ENCODE measurements at places on chromosomes 1 and 21.

DNA sequence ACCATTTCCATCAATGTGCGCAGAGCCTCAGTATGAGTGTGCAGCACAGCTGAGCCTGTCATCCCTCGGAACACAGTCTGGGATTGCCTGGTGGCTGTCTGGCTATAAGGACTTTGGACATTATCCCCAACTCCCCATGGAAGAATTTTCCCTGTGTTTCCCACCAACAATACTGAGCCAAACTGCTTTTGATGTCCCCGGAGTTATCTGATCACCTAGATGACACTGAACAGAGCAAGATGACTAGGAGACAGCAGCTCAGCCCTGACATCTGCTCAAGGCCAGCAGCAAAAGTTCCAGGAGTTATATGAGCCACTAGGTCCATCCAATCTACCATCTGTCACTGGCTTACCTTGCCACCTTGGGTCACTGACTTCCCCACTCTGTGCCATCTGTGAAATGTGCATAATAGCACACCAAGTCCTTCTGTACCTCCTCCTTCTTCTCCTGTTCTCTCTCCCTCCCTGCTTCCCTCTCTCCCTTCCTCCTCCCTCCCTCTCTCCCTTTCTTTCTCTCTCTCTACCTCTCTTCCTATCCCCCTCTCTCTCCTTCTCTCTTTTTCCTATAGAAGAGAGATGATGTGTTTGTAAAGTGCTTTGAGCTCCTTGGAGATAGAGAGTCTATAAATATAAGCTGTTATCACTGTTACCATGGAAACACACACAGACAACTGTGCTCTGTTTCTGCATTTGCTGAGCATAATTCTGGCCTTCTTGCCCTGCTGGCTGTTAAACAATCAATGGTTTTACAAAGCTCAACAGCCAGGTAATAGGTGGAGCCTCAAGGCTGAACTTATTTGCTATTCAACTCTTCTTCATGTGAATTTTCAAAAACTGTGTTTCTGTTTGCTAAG is 19.7 kb upstream of the ATP1B1 start:
- DNase-seq = no peak

DNA sequence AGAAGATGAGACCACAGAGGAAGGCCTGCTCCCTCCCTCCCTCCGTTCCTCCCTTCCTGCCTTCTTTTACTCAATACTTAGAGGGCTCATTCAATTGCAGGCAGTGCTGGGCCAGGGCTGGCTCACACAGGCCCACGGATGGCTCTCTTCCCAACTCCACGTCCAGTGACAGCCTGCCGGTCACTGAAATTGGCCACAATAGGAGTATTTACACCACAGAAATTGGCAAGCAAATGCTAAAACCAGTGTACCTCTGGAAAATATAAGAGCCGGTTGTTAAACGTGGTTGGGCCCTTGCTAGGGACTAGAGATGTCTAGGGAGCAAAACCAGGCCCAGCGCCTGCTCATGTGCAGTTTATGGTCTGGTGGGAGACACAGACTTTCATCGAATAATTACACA is 72.4 kb upstream of the TMEM51 start:
- DNase-seq = no peak

DNA sequence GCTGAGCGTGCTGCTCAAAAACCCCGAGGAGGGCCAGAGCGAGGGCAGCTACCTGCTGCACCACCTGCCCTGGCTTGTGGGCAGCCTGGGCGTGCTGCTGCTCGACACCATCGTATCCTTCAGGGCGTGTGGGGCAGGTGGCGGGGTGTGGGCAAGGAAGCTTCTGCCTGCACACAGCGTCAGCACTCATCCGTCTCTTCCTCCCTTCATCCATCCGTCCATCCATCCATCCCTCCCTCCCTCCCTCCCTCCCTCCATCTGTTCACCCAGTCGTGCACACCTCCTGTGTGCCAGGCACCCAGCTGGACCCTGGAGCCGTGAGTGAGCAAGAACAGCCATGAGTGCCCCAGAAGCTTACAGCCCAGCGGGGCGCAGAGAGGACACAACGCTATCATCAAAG is 15.2 kb downstream of the SLC66A1 start:
- DNase-seq = no peak

GRCh38 chr1:230375147-230375546 is 51.0 kb downstream of the PGBD5 start:
- no peak for DNase-seq

DNA sequence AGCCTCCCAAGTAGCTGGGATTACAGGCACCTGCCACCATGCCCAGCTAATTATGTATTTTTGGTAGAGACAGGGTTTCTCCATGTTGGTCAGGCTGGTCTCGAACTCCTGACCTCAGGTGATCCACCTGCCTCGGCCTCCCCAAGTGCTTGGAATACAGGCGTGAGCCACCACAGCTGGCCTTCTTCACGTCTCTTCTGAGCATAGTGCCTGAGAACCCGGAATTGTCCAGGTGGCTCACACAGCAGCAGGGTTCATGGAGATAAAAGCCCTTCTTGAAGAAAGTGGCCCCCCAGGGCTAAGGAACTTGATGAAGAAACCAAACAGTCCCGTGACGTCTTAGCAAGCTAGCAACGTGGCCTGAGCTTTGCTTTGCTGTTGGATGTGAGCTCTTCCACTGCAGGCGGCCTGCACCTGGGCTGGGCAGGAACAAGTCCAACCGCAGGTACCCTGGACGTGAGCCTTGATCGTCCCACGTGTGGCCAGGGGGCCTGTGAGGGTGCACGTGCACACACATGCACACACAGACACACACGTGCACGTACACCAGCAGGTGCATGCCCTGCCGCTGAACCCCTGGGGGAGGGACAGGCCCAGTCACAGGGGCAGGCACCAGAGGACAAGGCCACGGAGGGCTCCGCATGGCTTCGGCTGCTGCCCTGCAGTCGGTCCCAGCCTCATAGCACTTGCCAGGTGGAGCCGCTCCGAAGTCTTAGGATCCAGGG is 23.4 kb upstream of the TRAPPC10 start:
- no peak for DNase-seq

DNA sequence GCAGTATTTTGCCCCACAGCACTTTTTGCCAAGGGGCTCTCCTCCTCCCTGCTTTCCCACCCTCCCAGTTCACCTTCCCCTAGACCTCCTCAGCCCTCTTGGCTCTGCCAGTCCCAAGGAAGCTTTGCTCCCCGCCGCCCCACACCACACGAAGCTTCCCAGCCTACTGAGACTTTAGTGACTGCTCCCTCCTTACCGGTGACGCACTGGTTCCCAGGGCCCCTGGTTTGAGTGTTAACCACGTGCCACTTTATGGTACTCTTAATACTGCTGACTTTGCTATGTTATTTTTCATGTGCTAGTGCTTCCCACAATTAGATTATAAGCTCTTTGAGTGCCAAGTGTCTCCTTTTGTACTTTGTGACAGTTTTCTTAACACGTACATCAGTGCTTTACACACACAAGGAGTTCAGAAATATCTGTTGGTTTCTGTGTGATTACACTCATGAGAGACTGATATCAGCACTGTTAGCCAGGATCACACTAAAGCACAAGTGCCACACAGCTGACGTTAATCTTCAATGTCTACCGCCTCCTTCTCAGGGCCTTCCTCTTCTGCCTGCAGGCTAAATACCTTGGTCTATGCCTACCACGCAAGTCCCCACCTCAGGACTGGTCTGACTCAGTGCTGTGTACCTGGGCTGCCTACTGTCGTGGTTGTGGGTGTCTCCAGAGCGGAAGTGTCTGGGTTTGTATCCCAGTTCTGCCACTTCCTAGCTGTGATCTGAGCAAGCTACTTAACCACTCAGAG is 61.0 kb downstream of the DNTTIP2 start:
- no peak for DNase-seq

DNA sequence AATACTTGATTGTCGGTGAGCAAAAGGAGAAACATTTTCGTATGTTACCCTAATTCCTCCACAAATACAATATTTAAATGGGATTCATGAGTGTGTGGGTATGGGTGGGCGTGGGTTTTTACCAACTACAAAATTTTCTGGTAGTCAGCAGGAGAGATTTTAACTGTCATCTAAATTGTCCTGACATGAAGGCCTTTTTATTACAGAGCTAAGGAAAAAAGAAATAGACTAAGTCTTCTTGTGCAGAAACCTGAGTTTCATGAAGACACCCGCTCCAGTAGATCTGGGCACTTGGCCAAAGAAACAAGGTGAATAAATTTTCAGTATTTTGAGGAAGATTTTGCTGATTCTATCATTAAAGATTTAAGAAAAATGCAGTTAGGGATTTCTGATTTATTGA is 752 bp downstream of the RGS18 start:
- no peak for DNase-seq

DNA sequence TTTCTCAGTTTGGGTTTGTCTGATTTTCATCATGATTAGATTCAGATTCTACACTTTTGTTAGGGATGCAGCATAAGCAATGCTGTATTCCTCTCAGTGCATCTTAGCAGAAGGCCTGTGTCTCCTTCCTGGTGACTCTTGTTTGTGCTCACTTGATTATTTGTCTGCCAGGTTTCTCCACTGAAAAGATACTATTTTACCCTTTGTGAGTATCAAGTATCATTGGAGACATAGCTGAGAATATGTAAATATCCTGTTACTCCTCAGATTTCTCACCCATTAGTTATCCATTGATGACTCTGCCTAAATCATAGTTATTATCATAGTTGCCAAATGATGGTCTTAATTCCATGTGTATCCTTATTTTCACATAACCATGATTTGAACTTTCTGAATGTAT is 148.5 kb downstream of the POU2F1 start:
- DNase-seq = no peak

GRCh38 chr1:37092937-37093336 is 58.6 kb upstream of the GRIK3 start:
- DNase-seq = no peak

GRCh38 chr1:57724535-57724934 is 300.7 kb upstream of the DAB1 start:
- DNase-seq = no peak

Data from stimulated activated CD8-positive, alpha-beta memory T cell treated with anti-CD3 and anti-CD28 coated beads, Interleukin-4, amount 100 ng/mL, for 4 hours (primary cell).